ENCODE measurements at places on chromosomes 4 and X. TPM values are rescaled to one million over a fixed set of nuclear protein-coding genes. Genes with fewer than 3 reads are reported as not detected.

DNA sequence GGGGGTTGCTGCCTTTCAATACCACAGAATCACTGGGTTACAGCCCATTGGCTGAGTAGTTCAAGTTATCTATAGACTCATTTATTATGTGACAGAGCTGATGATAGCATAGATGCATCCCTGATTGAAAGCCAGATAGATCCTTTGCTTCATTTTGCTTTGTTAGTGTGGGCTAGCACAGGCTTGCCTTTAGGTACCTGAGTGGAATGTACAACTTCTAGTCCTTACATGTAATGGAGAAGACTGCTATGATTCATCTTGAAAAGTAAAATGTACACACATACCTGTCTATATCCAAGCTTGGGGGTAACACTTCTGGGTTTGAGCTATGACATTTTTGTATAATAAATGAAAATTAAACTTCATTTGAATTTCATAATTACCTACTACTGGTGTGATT lies 226.0 kb upstream of the FTHL17 start:
- no peak overlapping the region for H3K27ac ChIP-seq
- no peak for DNase-seq
- no peaks in the 10 kb centered on the region for H3K27me3 ChIP-seq
- no peaks in the 10 kb centered on the region for H3K4me1 ChIP-seq
- H3K4me3 ChIP-seq: no peak overlapping the region
- H3K36me3 ChIP-seq: no peaks in the 10 kb centered on the region

DNA sequence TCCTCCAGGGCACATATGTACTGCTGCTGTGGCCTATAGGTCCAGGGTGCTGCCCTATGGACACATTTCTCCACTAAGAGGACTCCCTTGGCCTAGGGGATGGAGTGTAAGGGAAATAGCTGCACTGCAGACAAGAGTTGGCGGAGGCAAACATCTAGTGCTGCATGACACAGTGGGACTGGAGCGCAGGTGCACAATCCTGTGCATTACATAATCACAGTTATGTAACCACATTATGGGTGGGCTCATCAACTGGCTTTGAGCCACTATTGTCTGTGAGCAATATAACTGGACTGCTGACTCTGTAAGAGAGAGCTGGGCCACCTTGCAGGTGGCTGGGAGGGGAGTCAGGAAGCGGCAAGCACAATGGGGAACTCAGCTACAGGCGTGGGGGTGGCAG lies 3.2 kb upstream of the TIGD2 start:
- DNase-seq: no peak
- no peak overlapping the region for H3K4me3 ChIP-seq

DNA sequence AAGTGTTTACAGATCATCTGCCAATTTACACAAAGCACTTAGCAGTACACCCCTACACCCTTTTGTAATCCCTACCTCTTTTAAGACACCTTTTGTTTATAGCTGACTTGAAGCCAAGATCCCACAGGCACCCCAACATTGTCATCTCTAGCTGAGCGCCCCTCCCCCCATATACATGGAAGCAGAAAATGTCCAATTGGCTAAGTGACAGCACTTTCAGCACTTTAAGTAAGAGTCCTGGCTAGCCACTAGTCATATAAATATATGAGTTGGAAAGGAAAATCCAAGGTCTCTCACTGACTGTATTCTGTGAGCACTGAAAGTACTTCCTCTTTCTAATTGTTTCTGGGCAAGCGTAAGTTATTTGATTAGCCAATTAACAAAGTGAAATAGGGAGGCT lies 108.2 kb downstream of the NSUN7 start:
- no peaks in the 10 kb centered on the region for H3K36me3 ChIP-seq
- no peak for DNase-seq
- no peak overlapping the region for H3K27ac ChIP-seq
- H3K27me3 ChIP-seq: peaks cover 14% of the 10 kb centered on the region
- H3K4me1 ChIP-seq: peaks cover 10% of the 10 kb centered on the region
- H3K4me3 ChIP-seq: no peak overlapping the region

DNA sequence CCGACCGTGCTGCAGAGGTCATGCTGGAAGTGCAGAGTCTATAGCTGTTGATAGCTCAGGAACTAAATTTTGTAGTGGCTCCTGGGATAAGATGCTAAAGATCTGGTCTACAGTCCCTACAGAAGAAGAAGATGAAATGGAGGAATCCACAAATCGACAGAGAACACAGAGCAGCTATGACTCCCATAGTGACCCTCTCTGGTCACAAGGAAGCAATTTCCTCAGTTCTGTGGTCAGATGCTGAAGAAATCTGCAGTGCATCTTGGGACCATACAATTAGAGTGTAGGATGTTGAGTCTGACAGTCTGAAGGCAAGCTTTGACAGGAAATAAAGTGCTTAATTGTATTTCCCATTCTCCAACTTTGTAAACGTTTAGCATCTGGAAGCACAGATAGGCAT lies 8.8 kb downstream of the MANBA start:
- DNase-seq: no peak
- H3K27me3 ChIP-seq: no peaks in the 10 kb centered on the region
- H3K4me3 ChIP-seq: no peak overlapping the region
- no peak overlapping the region for H3K27ac ChIP-seq
- H3K4me1 ChIP-seq: no peaks in the 10 kb centered on the region

DNA sequence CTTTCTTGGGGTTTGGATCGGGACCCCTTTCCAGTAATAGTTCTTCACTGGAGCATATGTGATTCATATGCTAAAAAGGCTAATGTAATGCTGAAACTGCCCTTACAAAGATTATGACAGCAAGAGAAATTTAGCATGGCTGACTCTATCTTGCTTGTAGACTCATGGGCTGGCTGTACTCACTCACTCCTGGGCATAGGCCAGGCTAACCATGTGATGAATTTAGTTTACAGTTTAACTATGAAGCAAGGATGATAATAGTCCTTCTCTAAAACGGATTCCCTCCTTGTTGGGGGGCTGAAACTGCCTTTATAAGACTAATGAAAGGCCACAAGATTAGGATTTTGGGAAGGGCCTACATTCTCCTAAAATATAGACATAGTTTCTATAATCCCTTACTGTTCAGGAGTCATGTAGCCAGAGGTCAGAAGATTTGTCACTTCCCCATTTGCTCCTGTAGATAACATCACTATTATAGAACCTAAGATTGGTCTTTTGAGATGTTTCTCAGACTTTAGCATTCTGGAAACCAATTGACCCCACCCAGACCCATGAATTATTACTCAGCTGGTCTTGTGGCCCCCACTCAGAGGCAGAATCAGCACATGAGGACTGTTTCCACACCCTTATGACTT lies 20.8 kb upstream of the CEP135 start:
- no peak overlapping the region for H3K27ac ChIP-seq
- H3K36me3 ChIP-seq: no peaks in the 10 kb centered on the region
- H3K27me3 ChIP-seq: no peaks in the 10 kb centered on the region
- DNase-seq: no peak
- no peak overlapping the region for H3K4me3 ChIP-seq

DNA sequence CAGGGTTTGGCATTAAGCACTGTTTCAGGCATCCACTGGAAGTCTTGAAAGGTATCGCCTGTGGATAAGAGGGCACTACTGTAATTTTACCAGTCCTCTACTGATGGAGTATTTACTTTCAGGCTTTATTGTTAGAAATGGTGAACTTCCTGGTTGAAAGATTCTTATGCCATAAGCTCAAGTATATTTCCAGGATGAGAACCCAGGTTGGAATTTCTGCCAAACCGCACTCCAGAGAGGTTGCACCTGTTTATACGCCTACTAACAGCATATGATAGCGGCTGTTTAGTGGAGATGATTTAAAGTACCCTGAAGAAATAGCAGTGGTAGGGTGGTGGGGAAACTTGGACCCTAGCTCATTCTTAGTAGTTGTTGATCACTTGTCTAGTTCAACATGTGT lies 9.9 kb downstream of the FNIP2 start:
- H3K27me3 ChIP-seq: no peaks in the 10 kb centered on the region
- H3K36me3 ChIP-seq: no peaks in the 10 kb centered on the region
- no peak overlapping the region for H3K27ac ChIP-seq
- peak overlapping the region; percentile 64 for H3K4me3 ChIP-seq
- DNase-seq: no peak

GRCh38 chr4:61531188-61531587 lies 331.1 kb downstream of the ADGRL3 start:
- no peaks in the 10 kb centered on the region for H3K27me3 ChIP-seq
- no peak for DNase-seq
- no peak overlapping the region for H3K27ac ChIP-seq
- H3K4me3 ChIP-seq: no peak overlapping the region

DNA sequence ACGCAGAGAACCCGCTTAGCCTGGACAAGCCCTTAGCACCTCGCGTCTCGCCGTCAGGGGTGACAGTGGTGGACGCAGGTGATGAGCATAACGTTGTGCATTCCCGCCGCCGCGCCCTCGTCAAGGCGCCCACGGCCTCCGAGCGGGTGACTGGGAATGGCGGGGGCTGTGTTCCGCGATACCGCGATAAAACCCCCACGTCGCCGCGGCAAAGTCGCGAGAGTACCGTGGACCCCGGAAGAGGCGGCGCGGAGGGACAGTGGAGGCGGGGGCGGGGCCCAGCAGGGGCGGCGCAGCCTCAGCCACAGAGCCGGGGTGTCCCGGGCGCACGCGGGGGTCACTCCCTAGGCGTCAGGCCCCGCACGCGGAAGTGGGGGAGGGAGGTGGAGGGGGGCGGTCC lies 53.8 kb downstream of the ZFYVE28 start:
- no peaks in the 10 kb centered on the region for H3K36me3 ChIP-seq
- H3K4me1 ChIP-seq: peaks cover 19% of the 10 kb centered on the region
- H3K27me3 ChIP-seq: no peaks in the 10 kb centered on the region
- peak overlapping the region; percentile 48 for H3K4me3 ChIP-seq

DNA sequence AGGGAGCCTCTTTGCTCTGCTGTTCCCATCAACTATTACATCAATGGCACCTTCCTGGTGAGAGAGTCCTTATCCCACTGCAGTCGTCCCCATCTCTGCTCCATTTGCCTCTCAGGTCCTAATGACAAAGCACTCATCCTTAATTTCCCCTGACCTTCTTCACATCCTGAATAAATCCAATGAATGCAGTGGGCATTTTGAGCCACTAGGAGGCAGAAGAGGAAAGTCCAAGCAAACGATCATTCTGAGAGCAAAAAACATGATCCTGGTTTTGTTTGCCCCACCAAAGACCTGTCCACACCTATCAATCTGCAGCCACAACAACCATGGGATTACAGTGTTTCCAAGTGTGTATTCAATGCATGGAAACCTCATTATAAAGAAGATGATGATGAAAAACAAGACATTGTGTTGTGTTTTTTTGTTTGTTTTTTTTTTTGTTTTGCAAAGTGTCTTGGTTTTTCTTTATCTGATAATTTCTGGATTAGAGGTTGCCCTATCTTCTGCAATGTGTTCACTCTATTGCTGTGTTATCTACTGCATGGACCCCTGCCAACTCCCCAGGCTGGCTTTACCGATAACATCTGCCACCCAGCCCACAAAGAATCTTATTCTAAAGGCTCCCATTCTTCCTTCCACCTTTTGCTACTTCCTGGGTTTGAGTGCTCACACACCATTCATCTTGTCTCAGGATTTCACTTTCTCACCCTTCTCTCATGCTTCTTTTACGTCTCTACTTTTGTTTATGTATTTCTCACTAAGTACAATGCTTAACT lies 207.2 kb downstream of the NLGN4X start:
- H3K27me3 ChIP-seq: no peaks in the 10 kb centered on the region
- no peak overlapping the region for H3K27ac ChIP-seq
- no peaks in the 10 kb centered on the region for H3K36me3 ChIP-seq
- H3K4me1 ChIP-seq: no peaks in the 10 kb centered on the region

- no peaks in the 10 kb centered on the region for H3K4me1 ChIP-seq
- H3K27ac ChIP-seq: no peak overlapping the region
- H3K27me3 ChIP-seq: no peaks in the 10 kb centered on the region
- H3K36me3 ChIP-seq: no peaks in the 10 kb centered on the region
- no peak for DNase-seq
- H3K4me3 ChIP-seq: no peak overlapping the region
These were observed 283.5 kb downstream of the C4orf33 start for GRCh38 chr4:129379429-129379828.

DNA sequence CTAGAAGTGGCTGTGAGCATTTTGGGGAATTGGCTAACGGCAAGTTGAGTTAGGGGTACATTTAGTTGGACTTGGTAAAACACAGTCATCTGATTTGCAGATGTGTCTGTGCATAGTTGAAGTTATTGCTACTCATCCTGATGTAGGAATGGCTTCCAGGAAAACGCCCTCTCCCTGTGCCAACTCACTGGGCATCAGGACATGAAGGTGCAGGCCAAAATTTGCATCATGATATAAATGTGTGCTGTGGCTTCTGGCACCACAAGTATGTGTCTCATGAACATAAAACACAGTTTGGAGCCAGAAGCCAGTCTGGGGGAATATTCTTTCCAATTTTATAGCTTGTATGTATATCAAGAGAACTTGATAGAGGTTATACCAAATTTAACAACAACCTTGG lies 54.2 kb upstream of the CBR4 start:
- H3K27ac ChIP-seq: no peak overlapping the region
- H3K27me3 ChIP-seq: no peaks in the 10 kb centered on the region
- H3K36me3 ChIP-seq: no peaks in the 10 kb centered on the region
- H3K4me3 ChIP-seq: no peak overlapping the region
- no peak for DNase-seq

DNA sequence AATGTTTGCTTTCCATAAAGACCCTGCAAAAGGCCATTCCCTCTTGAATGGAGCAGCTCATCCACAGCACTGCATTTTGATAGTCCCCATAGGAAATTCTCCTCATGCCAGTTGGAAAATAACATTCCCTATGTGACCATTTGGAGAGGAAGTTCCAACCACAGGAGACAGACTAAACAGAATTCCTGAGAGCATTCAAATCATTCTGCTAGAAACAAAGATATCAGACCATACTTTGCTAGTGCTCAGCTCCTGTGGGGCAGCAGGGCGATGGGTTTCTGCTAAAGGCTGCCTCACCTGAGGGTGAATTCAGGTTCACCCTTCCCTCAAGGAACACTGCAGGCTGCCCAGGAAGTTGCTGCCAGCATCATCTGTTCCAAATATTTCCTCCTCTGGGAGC lies 58.8 kb downstream of the LNX1 start:
- H3K4me1 ChIP-seq: no peaks in the 10 kb centered on the region
- H3K36me3 ChIP-seq: no peaks in the 10 kb centered on the region
- DNase-seq: no peak
- no peak overlapping the region for H3K4me3 ChIP-seq
- no peak overlapping the region for H3K27ac ChIP-seq

GRCh38 chr4:19512086-19512485 lies 739.6 kb upstream of the SLIT2 start:
- no peaks in the 10 kb centered on the region for H3K36me3 ChIP-seq
- H3K4me1 ChIP-seq: no peaks in the 10 kb centered on the region
- no peaks in the 10 kb centered on the region for H3K27me3 ChIP-seq
- H3K27ac ChIP-seq: no peak overlapping the region

DNA sequence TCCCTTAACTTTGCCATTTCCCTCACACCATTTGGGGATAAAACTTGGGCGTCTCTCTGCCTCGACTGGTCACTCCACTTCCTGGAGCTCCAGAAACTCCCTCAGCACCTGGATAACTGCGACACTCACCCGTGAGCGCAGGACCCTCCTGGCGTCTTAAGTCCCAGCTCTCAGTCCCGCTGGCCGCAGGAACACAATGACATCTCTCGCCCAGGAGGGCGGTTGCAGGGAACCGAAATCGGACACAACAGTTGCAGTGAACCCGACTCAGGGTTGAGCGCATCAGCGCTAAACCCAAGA lies 370.9 kb upstream of the SMIM31 start:
- H3K27me3 ChIP-seq: peaks cover 2% of the 10 kb centered on the region
- no peaks in the 10 kb centered on the region for H3K4me1 ChIP-seq
- no peak overlapping the region for H3K4me3 ChIP-seq

KCTD8 gene
- not detected for polyA plus RNA-seq

C4orf51 gene
- not detected for polyA plus RNA-seq

BTC gene
- polyA plus RNA-seq: not detected

BRS3 gene
- polyA plus RNA-seq: not detected

KLF8 gene
- polyA plus RNA-seq: 2.2 TPM

RXFP1 gene
- not detected for polyA plus RNA-seq

HUWE1 gene
- polyA plus RNA-seq: 7.3 TPM

CNKSR2 gene
- 8.0 TPM for polyA plus RNA-seq

PDLIM5 gene
- 48.9 TPM for polyA plus RNA-seq

All from CD4-positive, CD25-positive, alpha-beta regulatory T cell (primary cell).